ENCODE measurements at places on chromosomes 6 and 20. TPM values are rescaled to one million over a fixed set of nuclear protein-coding genes. Genes with fewer than 3 reads are reported as not detected.

KHDC1L gene
- not detected for total RNA-seq

TREM2 gene
- not detected for total RNA-seq

MTCH1 gene
- total RNA-seq, result 265 TPM

MAFB gene
- total RNA-seq, result 0.39 TPM

MATN4 gene
- total RNA-seq, result not detected

TUBB2B gene
- total RNA-seq, result 2.3 TPM

PRDM1 gene
- 4.3 TPM for total RNA-seq

CLPSL1 gene
- not detected for total RNA-seq

IL17A gene
- not detected for total RNA-seq

HDGFL1 gene
- not detected for total RNA-seq

WFDC2 gene
- 0.26 TPM for total RNA-seq

ZNF451 gene
- total RNA-seq, result 20.8 TPM

NFATC2 gene
- not detected for total RNA-seq

HLA-F gene
- 0.16 TPM for total RNA-seq

SNAI1 gene
- total RNA-seq, result 12.4 TPM

DBNDD2 gene
- 2.6 TPM for total RNA-seq

C2 gene
- 4.8 TPM for total RNA-seq

ZBTB46 gene
- total RNA-seq, result 3.7 TPM

LRFN2 gene
- not detected for total RNA-seq

LY6G6F gene
- total RNA-seq, result not detected

LPA gene
- not detected for total RNA-seq

Measured in epithelial cell of alveolus of lung (primary cell).